ENCODE measurements at places on chromosomes 13 and 19. TPM values are rescaled to one million over a fixed set of nuclear protein-coding genes. Genes with fewer than 3 reads are reported as not detected.

DNA sequence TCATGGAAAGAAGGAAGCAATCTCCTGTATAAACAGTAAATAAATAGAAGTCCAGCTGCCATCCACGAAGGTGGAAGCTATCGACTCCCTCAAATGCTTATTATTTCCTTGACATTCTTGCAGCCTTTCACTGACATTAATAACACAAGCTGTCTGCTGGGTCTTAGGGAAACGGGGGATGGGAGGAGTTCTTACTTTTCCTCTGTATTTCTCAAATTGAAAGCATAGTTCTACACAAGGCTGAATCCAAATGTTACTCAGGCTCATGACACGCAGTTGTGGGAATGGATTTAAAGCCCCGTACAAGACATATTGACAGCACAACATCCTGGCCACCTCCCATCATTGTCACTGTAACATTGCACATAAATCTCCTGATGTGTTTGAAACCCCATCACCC, 4.0 kb downstream of the SERPINE3 start:
- DNase-seq, result no peak

DNA sequence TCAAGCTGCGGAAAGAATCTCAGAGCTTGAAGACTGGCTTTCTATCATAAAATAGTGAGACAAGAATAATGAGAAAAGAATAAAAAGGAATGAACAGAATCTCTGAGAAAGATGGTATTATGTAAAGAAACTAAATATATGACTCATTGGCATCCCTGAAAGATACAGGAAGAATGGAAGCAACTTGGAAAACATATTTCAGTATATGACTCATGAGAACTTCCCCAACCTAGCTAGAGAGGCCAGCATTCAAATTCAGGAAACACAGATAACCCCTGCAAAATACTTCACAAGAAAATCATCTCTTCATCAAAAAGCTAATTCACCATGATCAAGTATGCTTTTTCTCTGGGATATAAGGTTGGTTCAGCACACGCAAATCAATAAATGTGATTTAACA, 2318.0 kb downstream of the PCDH9 start:
- no peak for DNase-seq

The F10 gene
- not detected for total RNA-seq

GRCh38 chr13:78129823-78130222, 211.2 kb upstream of the EDNRB start:
- DNase-seq, result no peak

The FLT3LG gene
- 0.37 TPM for total RNA-seq

The COX6B1 gene
- total RNA-seq, result 619 TPM

The CRLF1 gene
- 0.32 TPM for total RNA-seq

GRCh38 chr19:42461700-42462324, 19.1 kb upstream of the CXCL17 start:
- peak; percentile 98 for DNase-seq

DNA sequence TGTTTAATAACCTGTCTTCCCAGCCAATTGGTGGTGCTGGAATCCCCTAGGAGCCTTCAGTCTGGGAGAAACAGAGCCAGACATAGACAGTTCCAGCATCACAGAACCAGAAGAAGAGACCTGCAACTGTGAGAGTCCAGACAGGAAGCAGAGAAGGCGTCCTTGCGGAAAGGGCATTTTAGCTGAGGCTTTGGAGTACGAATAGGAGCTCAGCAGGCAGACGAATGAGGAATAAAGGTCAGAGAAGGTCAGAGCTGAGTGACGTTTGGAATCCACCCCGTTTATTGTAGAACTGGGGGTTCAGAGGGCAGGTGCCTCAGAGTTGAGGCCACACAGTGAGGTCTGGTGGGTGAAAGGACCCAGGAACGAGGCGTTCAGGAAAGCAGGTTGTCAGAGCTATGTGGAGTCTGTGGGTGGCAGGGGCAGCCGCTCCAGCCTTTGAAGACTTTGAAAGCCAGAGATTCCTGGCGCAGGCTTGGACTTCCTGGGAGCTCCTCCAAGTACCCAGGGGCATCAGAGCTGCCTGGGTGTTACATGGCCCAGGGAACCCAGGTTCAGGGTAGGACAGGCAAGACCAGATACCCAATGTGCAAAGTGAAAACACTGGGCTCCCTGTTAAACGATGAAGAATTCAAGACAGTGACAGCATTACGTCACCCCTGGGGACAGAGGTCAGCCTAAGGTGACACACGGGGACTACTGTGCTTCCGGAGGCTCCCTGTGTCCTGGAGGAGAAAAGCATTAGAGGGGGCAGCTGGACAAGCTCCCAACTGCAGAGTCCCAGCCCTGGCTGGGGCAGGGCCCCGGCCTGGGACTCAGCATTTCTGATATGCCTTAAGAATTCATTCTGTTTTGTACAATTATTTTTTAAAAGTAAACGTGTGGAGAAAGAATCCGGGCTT, 5.5 kb downstream of the ARRDC2 start:
- DNase-seq, result no peak

The IFI30 gene
- 16.3 TPM for total RNA-seq

GRCh38 chr19:1248139-1248785, at the start of gene MIDN:
TSS of gene MIDN (plus strand) at chr19:1248583. CDS start at chr19:1250297, 1,714 bp downstream.
- peak; percentile 63 for DNase-seq

DNA sequence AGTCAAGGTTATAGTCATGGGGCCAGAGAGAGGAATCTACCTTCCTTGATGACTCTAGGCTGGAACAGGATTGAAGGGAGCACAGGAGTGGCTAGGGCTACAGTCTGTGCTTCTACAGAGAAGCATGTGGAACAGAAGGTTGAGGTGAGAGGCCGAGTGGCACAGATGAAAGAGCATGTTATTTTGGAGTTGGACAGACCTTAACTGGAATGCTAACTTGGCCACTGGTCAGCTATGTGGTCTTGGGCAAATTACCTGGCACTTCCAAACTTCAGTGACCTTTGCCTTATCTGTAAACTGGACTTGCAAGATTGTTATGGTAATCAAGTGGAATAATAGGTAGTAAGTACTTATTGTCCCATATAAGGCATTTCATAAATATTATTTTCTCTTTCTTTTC, 252.7 kb downstream of the KCNRG start:
- DNase-seq, result no peak

GRCh38 chr19:40945645-40946044, 45.4 kb upstream of the CYP2B6 start:
- no peak for DNase-seq

DNA sequence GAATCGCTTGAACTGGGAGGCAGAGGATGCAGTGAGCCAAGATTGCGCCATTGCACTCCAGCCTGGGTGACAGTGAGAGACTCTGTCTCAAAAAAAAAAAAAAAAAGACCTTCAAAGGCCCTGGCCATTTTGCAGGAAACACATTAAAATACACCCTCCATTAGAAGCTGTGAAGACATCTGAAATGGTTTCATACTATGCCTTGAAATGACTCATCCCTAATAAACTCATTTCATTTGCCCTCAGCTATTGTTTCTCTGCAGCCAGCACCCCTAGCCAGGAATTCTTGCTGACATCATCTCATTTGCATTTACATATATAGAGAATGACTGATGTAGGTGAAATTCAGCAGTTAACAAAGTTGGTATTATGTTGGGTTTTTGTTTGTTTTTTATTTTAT, 8.7 kb downstream of the EML2 start:
- peak; percentile 69 for DNase-seq

The FUT2 gene
- not detected for total RNA-seq

Measured in SK-MEL-5 (cell line).